Natural killer cell treated with Interleukin-12 subunit alpha and Interleukin-12 subunit beta and Interleukin-15 and Interleukin-18, amount 100 ng/mL, for 72 hours (primary cell): ENCODE measurements at places on chromosomes 1 and 21. TPM values are rescaled to one million over a fixed set of nuclear protein-coding genes. Genes with fewer than 3 reads are reported as not detected.
A peak's percentile ranks its signal among the peaks of the same experiment; 100 is the strongest.

The BRINP3 gene
- not detected for total RNA-seq

DNA sequence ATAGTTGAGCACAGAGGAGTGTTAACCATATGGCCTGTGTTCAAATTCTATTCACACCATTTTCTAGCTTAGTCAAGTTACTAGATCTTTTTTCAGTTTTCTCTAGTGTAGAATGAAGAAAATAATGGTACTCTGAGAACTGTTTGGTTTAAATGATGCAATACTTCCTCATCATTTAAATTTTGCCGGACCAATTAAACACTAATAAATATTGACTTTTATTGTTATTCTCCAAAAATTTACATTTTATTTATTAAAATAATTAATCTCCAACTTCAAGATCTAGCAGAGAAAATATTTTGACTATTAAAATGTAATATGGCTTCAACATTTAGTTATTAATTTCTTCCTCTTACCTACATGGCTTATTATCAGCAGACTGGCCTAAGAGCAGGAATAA lies 123.1 kb downstream of the OLFM3 start:
- DNase-seq: no peak

DNA sequence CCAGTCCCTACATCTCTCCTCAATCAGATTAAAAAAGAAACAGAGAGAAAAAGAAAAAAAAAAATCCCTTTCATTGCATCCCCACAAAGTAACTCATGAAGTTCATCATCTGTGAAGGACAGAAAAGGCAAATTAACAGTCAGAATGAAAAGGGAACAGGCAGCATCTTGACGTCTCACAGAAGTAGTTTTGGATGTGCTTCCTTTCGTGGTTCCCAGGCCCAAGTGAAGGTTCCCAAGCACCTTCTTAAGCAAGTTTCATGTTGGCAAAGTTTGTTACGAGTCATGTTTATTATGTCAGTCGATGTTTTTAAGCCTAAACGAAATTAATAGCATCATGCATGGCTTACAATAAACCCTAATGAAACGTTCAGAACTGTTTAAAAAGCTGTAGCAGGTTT lies 475.2 kb downstream of the SETD4 start:
- no peak for DNase-seq

DNA sequence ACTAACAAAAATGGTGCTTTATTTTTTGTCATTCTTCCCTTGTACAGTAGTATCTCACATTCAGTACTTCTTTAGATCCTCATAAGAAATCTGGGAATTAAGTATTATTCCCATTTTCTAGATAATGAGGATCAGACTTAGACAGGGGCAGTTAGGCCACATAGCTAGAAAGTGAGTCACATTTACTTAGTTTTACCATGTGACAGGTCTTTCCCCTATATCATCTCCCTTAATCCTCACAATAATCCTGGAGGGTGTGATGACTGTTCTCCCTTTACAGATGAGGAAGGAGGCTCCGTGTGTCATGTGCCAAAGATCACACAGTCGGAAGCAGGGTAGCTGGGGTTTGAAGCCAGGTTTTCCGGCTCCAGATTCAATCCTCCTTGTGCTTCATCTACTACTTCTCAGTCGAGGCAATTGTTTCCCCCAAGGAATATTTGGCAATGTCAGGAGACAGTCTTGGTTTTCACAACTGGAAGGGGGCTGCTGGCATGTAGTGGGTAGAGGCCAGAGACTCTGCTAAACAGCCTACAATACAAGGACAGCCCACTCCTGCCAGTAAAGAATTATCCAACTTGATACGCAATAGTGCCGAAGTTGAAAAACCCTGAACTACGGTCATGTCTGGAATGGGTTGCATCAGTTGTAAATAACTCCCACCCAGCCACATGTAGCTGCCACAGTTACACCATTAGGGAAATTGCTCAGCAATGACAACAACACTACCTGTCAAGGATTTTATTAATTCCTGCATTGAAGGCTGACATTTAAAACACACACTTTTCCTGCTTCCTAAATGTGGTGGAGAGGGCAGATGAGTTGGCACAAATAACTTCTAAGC lies 54.5 kb downstream of the C8B start:
- no peak for DNase-seq

DNA sequence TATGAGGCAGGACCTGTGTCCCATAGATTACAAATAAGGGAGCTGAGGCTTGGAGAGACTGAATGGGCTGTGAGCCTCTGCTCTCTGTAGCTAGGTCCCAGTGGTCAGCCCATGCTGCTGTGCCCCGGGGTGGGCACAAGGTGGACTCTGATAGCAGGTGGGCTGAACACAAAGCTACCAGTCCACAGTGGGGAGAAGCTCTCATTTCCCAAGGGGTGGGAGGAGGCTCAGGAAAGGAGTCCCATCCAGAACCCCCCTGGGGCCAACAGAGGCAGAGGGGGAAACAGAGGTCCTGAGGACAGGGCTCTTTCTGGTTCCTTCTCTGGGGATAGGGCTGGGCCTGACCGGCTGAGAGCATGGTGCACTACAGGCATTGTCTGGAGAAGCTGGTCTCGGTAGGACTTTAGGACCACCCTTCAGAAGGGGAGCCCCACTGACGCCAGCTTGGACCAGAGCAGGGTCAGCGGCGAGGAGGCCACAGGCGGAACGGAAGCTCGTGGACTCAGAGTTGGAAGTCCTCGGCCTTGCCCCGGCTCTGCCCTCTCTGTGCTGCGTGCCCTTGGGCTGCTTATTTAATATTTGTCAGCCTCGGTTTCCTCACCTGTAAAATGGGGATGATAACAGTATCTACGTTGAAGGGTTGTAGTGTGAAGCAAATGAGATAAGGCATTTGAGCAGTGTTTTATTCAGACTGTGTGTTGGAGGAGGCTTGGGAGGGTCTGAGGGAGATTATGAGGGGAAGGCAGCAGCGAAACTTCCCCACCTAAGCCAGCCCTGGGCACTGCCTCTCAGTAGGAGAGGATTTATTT lies 26.6 kb downstream of the SDE2 start:
- no peak for DNase-seq

DNA sequence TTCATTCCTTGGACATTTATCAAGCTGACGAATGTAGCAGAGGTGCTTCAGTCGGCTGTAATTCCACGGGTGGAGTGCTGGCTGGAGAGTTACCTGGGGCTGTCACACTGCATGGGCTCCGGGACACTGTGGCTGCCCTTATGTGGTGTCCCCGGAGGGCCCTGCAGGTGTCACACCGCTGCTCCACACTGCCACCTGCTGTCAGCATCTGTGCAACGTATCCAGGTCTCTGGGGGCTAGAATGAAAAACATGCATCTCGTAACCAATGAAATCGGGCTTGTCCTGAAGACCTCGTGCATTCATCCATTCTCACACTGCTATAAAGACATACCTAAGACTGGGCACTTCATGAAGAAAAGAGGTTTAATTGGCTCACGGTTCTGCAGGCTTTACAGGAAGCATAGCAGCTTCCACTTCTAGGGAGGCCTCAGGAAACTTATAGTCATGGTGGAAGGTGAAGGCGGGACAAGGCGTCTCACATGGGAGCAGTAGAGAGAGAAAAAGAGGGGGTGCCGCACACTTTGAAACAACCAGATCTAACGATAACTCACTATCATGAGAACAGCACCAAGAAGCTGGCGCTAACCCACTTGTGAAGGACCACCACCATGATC lies 46.7 kb upstream of the PCBP3 start:
- DNase-seq: peak; percentile 78

GRCh38 chr1:117346206-117346928 lies 20.9 kb upstream of the MAN1A2 start:
- no peak for DNase-seq

DNA sequence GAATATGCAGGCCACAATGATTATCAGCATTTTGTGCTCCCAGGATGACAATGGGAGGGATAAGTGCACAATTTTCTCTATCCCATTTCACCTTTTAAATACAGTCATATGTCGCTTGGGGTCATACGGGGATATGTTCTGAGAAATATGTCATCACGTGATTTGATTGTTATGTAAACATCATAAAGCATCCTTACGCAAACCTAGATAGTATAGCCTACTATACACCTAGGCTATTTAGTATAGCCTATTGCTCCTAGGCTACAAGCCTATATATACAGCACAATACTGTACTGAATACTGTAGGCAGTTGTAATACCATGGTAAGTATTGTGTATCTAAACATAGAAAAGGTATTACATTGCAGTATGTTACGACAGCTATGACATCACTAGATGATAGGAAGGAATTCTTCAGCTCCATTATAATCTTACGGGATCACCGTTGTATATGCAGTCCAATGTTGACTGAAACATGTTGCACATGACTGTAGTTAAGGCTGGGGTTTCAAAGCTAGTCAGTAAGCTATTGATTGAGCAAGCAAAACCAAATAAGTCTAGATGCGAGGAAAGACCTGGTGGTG lies 18.9 kb downstream of the RUSC1 start:
- no peak for DNase-seq

DNA sequence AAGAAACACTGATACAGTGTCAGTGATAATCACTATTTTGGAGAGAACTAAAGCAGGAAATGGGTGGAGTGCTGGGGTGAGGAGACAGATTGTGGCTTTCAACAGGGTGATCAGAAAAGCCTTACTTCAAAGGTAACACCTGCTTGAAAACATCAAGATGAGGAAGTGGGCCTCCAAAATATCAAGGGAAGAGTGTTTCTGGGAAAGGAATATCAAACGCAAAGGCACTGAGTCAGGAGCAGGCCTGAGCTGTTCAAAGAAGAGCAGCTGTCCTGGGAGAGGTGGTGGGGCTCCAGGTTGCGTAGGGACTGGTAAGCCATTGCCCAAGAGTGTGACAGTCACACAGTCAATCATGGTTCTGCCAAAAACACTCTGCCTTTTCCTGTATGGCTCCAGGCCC lies 47.1 kb upstream of the ATP1A1 start:
- no peak for DNase-seq

GRCh38 chr21:46323227-46323709 lies 402 bp downstream of the C21orf58 start:
- DNase-seq: no peak

The ATP1A4 gene
- not detected for total RNA-seq

DNA sequence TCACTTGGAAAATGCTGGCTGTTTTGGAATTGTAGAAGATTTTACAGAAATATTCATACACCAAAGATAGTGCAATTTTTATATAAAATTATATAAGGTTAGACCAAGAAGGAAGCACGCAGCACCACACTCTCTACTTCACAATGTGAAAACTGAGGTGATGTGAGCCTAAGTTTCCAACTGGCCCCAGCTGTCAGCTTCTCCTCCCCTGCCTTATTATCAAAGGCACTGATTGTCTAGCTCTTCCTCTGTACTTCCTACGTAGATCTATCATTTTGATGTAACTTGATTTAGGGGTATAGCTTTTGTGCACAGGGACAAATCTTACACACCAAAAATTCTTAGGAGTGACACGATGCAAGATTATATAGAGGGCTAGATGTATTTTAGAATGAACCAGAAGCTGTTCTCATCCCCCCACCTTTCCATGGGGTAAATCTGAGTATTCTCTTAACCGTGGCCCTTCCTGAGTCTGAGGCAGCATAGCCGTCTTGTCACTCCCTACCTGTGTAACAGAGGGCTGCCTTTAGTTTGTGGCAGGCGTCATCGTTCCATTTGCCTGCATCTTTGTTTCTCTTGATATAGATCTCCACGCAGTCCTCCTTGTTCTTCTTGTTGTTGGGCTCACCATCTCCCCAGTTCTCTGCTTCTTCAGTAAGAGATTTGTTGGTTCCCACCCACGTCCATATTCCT lies 3.4 kb downstream of the SELL start:
- DNase-seq: no peak

GRCh38 chr1:199290186-199290585 lies 651.3 kb downstream of the PTPRC start:
- no peak for DNase-seq

The CHIT1 gene
- 3.8 TPM for total RNA-seq

- DNase-seq: no peak
Measured at GRCh38 chr1:62230718-62231117, 36.1 kb downstream of the L1TD1 start.

The CDA gene
- total RNA-seq: not detected

- DNase-seq: no peak
Measured at GRCh38 chr1:178230881-178231409, 137.0 kb downstream of the RASAL2 start.

The PLD5 gene
- not detected for total RNA-seq

GRCh38 chr1:32876341-32877210 lies 5.9 kb upstream of the FNDC5 start:
- peak; percentile 83 for DNase-seq

DNA sequence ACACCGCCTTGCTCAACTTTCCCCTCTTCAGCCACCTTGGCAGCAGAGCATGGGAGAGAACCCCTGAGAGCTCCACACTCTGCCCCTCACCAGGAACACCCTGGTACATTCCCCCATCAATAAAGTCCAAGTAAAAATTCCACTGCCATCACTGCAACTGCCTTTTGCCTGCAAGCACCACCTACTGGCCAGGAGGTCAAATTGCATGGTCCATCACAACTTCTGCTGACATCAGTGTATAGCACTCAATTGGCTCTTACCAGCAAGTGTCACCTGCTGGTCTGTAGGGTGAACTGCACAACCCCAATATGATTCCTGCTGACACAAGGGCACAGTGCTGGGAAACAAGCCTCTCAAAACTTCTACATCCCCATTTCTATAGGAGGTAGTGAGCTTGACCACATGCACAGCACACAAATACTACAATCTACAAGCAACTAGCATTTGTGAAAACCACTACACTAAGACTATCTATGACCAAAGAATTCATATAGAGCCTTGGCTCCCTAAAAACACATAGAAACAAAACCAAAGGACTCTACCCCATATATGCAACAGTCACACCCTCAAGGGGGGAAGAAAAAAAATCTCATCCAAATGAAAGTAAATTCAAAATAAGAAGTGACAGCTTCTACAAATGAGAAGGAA lies 69.2 kb downstream of the FASLG start:
- peak; percentile 79 for DNase-seq

The SNX7 gene
- 0.28 TPM for total RNA-seq

- DNase-seq: no peak
Measured at GRCh38 chr1:85091671-85092280, 43.5 kb upstream of the MCOLN3 start.

The BGLAP gene
- 2.3 TPM for total RNA-seq

- DNase-seq: no peak
Measured at GRCh38 chr1:178254433-178254832, 160.5 kb downstream of the RASAL2 start.

DNA sequence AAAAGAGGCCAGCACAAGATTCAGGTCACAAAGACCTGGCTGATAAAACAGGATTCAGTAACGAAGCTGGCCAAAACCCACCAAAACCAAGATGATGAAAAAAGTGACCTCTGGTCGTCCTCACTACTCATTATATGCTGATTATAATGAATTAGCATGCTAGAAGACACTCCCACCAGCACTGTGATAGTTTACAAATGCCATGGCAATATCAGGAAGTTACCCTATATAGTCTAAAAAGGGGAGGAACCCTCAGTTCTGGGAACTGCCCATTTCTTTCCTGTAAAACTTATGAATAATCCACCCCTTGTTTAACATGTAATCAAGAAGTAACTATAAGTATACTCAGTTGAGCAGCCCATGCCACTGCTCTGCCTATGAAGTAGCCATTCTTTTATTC lies 26.0 kb upstream of the FMO2 start:
- no peak for DNase-seq

- DNase-seq: no peak
Measured at GRCh38 chr1:239976130-239976968, 115.3 kb upstream of the FMN2 start.
